ENCODE measurements at places on chromosomes 2 and 18.

DNA sequence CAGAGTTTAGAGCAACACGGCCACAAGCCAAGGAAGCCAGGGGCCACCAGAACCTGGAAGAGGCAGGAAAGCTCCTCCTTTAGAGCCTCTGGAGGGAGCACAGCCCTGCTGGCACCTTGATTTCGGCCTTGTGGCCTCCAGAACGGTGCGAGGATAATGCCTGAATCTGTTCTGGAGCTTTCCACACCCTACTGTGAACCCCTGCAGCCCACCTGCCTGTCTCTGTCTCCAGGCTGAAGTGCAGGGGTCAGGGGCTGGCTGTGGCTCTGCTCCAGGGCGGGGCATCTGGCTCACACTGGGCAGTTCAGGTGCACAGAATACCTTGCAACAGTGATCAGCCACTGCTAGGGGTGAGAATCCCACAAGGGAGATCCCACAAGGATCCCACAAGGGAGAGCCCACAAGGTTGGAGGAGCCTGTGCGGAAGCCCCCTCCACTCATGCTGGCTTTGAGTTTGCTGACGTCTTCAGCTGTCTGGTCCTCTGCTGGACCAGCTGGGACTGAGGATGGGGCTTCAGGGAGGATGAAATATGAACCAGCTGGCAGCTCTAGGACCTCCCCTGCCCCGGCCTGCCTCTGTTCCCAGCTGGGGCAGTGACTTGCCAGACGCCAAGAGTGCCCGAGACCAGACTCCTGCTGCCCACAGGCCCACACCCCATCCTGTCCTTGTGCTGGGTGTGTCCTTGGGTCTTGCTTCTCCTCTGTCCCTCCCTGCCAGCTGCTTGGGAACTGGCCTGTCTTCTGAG, 56.4 kb upstream of the OTOS start:
- DNase-seq, result no peak

GRCh38 chr2:60407398-60407797, 146.1 kb downstream of the BCL11A start:
- no peak for DNase-seq

DNA sequence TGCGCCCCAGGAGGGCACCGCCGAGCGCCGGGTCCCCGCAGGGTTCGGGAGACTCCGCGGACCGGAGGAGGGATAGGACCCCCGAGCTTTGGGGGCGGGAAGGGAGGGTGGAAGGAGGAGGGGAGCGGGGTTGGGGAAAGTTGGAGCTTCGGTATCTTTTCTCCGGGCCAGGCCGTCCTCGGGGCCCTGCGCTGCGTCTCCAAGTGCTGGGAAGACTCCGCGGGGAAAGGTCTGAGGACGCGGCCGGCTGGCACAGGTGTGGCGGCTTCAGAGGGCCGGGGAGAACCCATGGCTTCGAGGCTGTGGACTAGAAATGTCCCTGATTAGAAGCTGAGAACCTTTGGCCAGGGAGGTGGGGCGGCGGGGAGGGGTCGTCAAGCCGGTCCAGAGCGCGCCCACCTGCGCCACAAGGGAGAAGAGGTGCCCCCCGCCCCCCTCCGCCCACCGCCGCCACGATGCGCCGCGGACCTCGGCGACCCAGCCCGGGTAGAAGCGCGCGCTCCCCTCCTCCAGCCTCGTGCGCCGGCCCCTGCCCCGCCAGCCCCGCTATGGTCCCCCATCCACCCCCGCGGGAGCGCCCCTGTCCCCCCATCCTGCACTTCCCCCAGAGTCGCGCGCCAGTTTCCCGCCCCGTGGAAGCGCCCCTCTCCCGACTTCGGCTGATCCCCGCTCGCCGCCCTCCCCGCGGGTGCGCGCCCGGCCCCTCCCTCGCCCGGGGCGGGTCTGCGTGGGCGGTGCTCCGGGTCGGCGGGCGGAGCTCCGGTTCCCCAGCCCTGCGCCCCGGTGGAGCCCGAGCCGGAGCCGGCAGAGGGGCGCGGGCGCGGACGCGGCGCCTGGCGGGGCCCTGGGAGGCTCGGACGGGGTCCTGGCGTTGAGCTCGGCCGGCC, at the start of gene SNTG2:
TSS of gene SNTG2 (plus strand) at position 770 of the 887 bp plus-strand sequence. CDS start 148 bp downstream, outside the sequence.
- peak; percentile 35 for DNase-seq

DNA sequence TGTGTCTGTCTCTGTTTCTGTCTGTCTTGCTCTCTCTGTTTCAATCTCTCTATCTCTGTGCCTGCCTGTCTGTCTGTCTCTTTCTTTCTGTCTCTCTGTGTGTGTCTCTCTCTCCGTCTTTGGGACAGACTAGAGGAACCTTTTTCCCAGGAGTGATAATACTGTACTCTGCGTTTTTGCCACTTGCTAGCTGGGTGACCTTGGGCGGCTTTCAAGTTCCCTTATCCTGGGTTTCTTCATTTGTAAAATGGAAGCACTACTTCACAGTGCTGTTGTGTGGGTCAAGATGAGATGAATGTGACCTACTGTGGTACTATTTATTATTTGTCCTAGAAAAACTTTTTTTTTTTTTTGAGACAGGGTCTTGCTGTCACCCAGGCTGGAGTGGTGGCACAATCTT, 42.4 kb downstream of the HPCAL1 start:
- no peak for DNase-seq

- no peak for DNase-seq
Observed at GRCh38 chr2:12955864-12956263, 239.1 kb downstream of the TRIB2 start.

- DNase-seq, result no peak
Observed at GRCh38 chr18:37499044-37499443, 66.6 kb downstream of the CELF4 start.

DNA sequence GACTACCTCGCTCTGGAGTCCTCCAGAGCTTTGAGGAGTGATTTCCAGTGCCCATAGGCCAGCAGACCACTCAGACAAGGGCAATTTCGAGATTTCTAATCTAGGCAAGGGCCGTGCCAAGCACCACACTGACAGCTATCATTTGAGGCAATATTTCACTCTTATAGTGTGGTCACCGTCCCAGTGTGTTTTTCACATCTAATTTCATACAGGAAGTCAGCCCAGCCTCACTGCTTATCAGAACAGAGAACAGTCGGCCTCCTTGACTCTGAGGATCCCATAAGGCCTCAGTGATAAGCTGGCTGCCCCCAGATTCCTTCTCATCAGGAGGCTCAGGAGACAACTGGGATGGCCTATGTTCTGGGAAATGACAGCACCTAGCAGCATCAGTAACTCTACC, 581 bp downstream of the CAPN14 start:
- no peak for DNase-seq

DNA sequence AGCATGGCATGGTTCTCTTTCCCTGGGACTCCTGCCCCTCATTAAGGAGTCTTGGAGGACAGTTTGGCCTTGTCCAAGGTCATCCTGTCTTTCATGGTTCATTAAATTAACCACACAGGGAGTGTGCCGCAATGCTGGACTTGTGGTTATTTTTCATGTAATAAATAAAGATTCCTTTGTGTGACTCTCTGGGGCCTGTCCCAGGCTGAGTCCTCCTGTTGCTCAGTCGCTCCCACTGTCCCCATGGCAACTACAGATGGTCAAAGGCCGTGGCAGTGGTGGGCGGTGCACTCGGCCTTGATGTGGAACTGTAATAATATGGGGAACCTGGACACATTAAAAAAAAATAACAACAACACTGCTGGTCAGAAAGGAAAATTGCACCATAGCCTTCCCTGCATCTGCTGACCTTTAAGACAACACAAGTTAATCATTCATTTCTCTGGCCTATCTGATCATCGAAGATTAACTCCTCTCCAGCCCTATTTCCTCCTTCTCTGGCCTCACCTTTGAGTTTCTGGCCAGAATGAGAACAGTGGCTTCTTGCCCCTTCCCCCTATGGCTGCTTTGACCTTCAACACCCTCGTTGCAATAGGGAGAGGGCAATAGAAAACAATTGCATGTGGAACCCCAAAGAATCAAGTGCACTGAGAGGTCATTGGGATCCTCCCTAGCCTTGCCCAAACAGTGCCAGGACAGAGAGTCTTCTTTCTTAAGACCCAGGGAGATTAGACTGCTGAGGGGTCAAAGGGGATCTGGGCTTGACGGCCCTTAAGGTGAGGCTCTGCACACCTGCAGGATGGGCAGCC, 44.7 kb downstream of the PSD4 start:
- no peak for DNase-seq

DNA sequence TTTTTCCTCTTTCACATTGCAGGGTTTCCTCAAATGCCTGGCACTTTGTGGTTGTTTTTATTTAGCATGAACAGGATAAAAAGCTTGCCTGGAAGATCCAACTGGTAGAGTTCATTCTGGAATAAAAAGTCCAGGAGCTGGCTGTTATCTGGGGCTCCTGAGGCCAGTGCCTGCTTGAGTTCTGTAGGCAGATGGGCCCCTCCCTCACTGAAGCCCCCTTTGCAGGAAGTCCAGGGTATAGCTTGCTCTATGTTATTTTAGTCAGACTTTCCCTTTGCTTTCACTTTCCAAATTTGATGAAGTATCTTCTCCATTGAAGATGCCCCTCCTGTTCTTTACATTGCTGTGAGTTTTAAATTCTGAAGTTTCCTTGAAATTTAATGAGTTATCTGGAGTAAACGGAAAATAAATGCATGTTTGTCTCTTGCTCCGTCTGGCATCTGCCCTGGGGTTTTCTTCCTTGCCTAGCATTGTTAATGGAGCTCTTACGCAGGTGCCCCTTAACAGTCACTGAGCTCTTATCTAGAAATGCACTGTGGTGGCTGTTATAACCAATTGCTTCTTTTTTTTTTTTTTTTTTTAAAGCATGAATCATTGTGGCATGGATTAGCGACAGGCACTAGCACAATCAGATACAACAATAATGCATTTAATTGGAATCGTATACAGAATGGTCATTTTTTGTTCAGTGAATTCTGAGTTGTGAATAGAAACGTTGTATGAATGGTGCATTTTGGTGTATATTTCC, 27.0 kb upstream of the LPIN1 start:
- no peak for DNase-seq

DNA sequence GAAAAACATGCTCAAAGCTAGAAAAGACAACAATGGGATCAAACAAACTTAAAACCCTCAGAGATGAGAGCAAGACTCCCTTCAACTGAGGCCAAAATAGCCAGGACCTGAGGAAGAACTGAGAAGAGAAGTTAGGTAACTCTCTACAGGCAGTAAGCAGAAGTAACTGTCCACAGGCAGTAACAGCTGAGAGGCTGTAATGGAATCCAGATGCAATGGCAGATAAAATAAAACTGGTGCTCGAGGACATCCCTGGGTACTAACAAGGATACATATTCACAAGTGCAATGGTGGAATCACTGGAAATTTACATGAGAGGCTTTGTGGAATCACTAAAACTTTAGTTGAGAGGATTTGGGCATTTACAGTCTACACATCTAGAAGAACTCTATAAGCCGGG, 30.4 kb upstream of the C2orf66 start:
- DNase-seq, result no peak

DNA sequence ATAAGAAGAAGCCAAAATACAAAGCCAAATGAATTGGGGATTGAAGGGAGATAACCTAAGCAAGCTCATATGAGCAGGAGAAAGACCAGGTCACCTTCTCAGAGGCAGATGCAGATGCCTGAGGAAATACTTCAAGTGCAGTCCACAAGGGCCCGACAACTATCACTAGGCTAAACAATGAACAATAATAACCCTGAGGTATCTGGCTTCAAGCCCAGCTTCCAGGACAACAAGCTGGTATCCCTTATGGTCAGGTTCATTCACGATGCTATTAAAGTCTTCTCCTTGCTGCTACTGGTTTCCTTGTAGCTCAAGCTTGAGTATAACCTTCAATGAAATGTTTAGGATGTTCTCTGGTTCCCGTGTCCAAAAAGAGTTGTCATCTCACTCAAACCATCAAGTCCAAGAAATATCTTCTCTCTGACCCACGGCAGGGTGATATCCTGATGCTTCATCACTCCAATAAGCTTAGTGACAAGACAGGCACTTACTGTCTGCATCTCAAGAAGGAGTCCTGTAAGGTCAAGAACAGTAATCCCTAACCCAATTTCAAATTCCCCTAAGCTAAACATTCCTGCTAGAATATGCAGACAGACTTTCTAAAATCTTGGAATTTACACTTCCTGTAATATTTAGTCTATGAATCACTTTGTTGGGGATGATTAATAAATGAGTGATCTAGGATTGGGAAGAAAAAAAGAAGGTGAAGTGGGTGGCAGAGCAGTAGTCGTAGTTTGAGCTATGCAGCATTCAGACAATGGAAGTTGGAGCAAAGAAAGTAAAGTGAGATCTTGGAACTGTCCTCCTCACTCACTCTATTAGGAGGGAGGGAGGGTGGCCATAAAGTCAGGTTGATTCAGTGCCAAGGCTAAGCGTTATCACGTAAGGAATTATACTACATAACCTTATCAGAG, 33.1 kb downstream of the CHN1 start:
- no peak for DNase-seq

DNA sequence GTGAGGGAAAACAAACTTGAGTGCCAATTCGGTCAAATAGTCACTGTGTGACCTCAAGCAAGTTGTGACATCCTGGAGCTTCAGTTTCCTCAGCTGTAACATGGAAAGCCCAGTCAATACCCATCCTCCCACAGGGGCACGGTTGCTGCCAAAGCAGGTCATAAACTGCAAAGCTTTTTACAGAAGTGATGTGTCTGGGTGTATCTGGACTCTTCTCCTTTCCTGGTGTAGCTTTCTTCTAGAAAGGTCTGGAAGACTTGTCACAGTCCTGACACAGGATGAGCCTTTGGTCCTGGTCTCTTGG, 4.2 kb upstream of the AFF3 start:
- DNase-seq, result no peak

DNA sequence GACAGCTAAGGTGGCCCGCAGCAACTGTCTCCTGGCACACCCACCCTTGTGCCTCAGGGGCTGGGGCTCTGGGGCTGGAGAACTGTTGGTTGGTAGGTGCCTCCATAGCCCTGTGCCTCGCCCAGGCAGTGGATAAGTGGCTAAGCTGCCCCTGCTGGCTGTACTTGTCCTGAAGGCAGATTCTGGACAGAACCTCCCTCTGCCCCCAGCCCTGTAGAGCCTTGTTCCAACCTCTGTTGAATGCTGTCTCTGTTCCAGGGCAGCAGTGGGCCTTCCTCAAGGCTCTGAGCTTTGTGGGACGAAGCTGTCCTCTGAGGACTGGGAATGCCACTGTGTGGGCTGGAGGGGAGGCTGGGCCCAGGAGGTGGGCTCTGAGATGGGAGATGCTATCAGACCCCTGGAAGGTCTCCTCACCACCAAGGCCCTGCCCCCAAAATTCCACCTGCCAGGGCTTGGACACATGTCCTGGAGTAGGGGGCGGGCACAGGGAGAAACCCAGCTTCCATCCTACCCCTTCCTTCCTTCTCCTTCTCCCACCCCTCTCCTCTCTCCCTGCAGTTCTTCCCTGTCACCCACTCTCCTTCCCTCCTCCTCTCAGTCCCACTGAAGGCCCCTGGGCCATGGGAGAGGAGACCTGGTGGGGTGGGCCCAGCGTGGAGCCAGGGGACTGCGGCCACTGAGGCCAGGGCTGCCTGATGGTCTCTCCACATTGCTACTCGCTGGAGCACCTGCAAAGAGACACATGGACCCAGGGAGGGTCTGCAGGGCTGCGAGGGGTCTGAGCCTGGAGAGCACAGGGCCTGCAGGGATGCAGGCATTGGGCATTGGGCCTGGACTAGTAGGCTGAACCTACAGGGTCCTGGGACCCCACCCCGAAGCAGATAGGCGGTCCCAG, 1.7 kb upstream of the PDCD1 start:
- no peak for DNase-seq

GRCh38 chr2:206164261-206164862, 4.7 kb downstream of the EEF1B2 start:
- no peak for DNase-seq
